ENCODE measurements at places on chromosomes 11 and 22.

GRCh38 chr11:66880496-66881450 lies 23.9 kb downstream of the LRFN4 start:
- H3K36me3 ChIP-seq, result no peaks in the 10 kb centered on the region
- H3K4me3 ChIP-seq, result no peak overlapping the region
- peaks cover 15% of the 10 kb centered on the region for H3K4me1 ChIP-seq
- no peak for DNase-seq
- no peaks in the 10 kb centered on the region for H3K27me3 ChIP-seq

- no peak overlapping the region for H3K27ac ChIP-seq
- no peaks in the 10 kb centered on the region for H3K4me1 ChIP-seq
- H3K36me3 ChIP-seq, result no peaks in the 10 kb centered on the region
- H3K4me3 ChIP-seq, result no peak overlapping the region
- no peak for DNase-seq
These were observed 561.6 kb downstream of the BUD13 start for GRCh38 chr11:116211147-116211546.

DNA sequence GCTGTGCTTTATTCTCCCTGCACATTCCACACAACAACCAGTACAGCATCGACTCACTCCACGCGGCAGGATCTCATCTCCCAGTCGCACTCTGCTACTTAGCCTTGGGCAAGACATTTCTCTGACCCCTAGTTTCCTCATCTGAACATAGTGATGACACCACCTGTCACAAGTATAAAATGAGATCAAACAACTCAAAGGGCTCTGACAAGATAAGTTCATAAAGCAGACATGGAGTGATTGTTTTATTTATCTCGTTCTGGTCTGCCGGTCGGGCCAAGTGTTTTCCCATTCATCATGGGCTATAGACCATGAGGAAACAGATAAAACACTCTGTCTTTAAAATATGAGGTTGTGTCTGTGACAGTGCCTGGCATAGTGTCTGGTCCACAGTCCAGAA lies 35.0 kb downstream of the DSCAML1 start:
- no peak overlapping the region for H3K4me3 ChIP-seq
- no peaks in the 10 kb centered on the region for H3K27me3 ChIP-seq
- no peaks in the 10 kb centered on the region for H3K4me1 ChIP-seq
- no peaks in the 10 kb centered on the region for H3K36me3 ChIP-seq

DNA sequence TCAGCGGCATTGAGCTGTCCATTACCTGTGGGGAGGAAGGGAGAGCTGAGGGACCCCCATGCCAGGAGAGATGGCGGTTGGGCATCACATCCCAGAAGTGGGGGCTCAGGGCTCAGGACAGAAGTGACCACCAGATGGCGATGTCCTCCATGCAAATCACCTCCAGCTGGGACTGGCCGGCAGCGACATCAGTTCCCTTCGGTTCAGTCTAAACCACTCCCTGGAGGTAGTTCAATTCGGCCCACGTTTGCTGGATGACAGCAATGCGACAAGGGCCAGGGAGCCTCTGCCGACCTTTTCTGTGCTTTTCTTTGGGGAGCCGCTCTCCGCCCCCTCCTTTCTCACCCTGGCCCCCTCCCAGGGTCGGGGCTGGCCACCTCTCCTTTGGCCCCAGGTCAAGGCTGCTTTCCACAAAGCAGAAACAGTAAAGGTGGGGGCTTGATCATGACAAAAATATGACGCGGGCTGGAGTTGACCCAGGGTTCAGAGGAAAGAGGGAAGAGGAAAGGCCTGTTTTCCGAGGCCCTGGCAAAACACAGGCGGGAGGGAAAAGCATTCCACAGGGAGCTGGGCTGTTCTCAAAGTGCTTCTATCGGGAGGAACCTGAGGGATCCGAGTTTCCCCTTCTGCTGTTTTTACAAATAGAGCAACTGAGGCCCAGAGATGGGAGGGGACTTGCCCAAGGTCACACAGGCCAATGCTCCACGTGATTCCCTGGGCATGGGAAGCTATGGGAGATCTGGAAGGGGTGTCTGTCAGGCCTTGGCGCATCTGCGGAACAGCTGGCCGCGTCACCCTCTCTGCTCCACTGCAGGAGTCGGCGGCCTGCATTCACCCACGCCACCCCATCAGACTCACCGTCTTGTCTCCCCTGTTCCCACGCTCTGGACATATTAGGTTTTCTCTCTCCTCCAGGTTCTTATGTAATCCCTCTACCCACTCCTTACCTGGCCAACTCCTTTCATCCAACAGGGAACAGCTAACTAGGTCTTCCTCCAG lies 54.7 kb downstream of the FBXO7 start:
- H3K27ac ChIP-seq, result no peak overlapping the region
- H3K27me3 ChIP-seq, result no peaks in the 10 kb centered on the region
- no peaks in the 10 kb centered on the region for H3K4me1 ChIP-seq
- peak; percentile 84 for DNase-seq

- DNase-seq, result no peak
- H3K27ac ChIP-seq, result no peak overlapping the region
- H3K27me3 ChIP-seq, result no peaks in the 10 kb centered on the region
- H3K4me3 ChIP-seq, result no peak overlapping the region
These were observed 57.5 kb downstream of the BCR start for GRCh38 chr22:23237841-23238240.

DNA sequence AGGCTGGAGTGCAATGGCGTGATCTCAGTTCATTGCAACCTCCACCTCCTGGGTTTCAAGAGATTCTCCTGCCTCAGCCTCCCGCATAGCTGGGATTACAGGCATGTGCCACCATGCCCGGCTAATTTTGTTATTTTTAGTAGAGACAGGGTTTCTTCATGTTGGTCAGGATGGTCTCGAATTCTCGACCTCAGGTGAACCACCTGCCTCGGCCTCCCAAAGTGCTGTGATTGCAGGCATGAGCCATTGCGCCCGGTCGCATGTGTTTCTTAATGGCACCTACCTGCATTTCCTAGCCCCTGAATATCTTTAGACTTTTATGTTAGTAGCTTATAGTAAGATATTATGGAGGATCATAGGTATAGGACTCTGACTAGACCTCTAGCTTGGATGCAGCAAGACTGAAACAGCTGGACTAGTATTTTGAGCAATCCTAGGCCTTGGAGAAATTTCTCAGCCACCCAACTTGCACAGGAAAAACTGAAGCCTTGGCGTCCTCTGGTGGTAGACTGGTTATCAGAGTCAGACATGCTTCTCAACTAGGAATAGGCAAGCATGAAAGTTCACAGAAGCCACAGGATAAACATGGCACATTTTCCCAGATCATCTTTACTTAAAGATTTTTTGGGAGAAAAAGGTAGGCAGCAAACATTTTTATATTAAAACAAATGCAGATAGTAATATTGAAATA lies 22.7 kb upstream of the C1QTNF4 start:
- no peaks in the 10 kb centered on the region for H3K27me3 ChIP-seq
- H3K4me1 ChIP-seq, result no peaks in the 10 kb centered on the region
- H3K4me3 ChIP-seq, result no peak overlapping the region
- DNase-seq, result no peak
- peaks cover 8% of the 10 kb centered on the region for H3K36me3 ChIP-seq
- no peak overlapping the region for H3K27ac ChIP-seq

- H3K36me3 ChIP-seq, result no peaks in the 10 kb centered on the region
- H3K4me1 ChIP-seq, result peaks cover 5% of the 10 kb centered on the region
- H3K27ac ChIP-seq, result no peak overlapping the region
- no peak for DNase-seq
- H3K27me3 ChIP-seq, result no peaks in the 10 kb centered on the region
- no peak overlapping the region for H3K4me3 ChIP-seq
These were observed 15.3 kb downstream of the TUG1 start for GRCh38 chr22:30984317-30984716.

- H3K27me3 ChIP-seq, result no peaks in the 10 kb centered on the region
- no peak for DNase-seq
- peaks cover 10% of the 10 kb centered on the region for H3K4me1 ChIP-seq
- no peak overlapping the region for H3K4me3 ChIP-seq
- H3K36me3 ChIP-seq, result peaks cover 4% of the 10 kb centered on the region
These were observed 2.7 kb downstream of the ZNF215 start for GRCh38 chr11:6928916-6929315.

GRCh38 chr11:9858822-9859221 lies 194.9 kb downstream of the SWAP70 start:
- H3K4me3 ChIP-seq, result no peak overlapping the region
- H3K4me1 ChIP-seq, result peaks cover 13% of the 10 kb centered on the region
- H3K36me3 ChIP-seq, result peaks cover 8% of the 10 kb centered on the region
- no peaks in the 10 kb centered on the region for H3K27me3 ChIP-seq

GRCh38 chr11:68535098-68535497 lies 74.5 kb downstream of the PPP6R3 start:
- H3K27me3 ChIP-seq, result no peaks in the 10 kb centered on the region
- peaks cover 12% of the 10 kb centered on the region for H3K4me1 ChIP-seq
- H3K4me3 ChIP-seq, result no peak overlapping the region
- no peak for DNase-seq
- no peak overlapping the region for H3K27ac ChIP-seq

DNA sequence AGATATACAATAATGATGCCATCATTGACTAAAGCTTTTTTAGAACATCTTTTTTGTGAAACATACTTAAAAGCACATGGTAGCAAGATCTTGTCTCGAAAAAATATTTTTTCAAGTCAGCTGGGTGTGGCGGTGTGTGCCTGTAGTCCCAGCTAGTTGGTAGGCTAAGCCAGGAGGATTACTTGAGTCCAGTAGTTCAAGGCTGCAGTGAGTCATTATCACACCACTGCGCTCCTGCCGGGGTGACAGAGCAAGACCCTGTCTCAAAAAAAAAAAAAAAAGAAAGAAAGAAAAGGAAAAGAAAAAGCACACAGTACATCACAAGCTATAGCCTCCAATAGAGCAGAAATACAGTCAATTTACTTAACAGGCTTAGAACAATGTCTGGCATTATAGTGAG lies 37.0 kb downstream of the ENTHD1 start:
- no peaks in the 10 kb centered on the region for H3K36me3 ChIP-seq
- DNase-seq, result no peak
- no peak overlapping the region for H3K4me3 ChIP-seq
- no peaks in the 10 kb centered on the region for H3K27me3 ChIP-seq
- H3K4me1 ChIP-seq, result no peaks in the 10 kb centered on the region

DNA sequence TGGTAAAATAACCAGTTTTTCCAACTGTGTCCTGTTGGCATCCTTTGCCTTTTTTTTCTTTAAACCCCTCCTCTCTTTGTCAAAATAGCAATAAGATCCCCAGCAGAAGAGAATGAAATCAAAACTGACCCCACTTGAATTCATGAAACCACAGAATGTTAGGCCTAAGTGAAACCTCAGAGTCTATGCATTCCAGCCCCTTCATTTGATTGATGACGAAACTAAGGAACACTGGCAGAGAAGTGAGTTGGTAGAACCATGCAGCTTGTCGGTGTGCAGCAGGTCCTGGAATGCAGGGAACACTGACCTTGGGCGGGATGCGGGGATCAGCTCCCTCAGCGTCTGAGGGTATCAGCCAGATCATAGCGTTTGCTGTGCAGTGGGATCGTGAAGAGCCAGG lies 57.5 kb downstream of the GRK3 start:
- no peak overlapping the region for H3K4me3 ChIP-seq
- no peak for DNase-seq
- no peaks in the 10 kb centered on the region for H3K27me3 ChIP-seq
- H3K36me3 ChIP-seq, result no peaks in the 10 kb centered on the region
- peaks cover 2% of the 10 kb centered on the region for H3K4me1 ChIP-seq

DNA sequence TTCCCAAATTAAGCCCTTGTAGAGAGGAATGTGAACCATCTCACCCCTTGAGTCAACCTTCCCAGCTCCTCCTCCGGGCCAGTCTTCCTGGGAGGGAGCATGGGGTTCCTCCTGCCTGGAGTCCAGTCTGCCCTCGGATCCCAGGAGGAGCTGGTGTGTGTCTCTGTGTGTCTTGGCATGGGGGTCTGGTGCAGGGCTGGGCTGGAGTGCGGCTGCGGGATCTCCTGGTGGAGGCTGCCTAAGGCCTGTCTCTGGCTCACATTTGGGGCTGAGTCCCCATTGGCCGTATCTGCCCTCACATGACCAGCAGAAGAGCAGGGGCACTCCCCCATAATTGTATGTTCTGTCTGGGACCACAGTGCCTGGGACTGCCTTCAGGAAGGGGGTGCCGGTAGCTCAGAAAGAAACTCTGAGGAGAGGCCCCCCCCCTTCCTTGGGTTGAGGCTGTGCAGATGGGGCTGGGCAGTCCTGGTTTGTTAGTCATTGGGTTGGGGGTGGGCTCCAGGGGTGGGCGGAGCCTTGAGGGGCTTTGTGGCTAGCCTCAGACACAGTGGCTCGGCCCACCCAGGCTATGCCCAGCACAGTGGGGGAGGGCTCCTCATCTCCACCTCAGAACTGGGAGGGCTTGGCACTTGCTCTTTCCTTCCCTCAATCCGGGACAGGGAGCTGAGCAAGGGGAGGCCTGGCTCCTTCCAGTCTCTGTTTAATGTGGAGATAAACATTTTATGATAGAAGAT lies 2.9 kb downstream of the C1QTNF5 start:
- no peak for DNase-seq
- H3K4me3 ChIP-seq, result peak overlapping the region; percentile 15
- peaks cover 28% of the 10 kb centered on the region for H3K27me3 ChIP-seq
- H3K27ac ChIP-seq, result peak overlapping the region; percentile 64

- DNase-seq, result no peak
- H3K27me3 ChIP-seq, result no peaks in the 10 kb centered on the region
- H3K27ac ChIP-seq, result no peak overlapping the region
- no peak overlapping the region for H3K4me3 ChIP-seq
- no peaks in the 10 kb centered on the region for H3K36me3 ChIP-seq
- peaks cover 7% of the 10 kb centered on the region for H3K4me1 ChIP-seq
These were observed 154.6 kb downstream of the GRIK4 start for GRCh38 chr11:120666121-120666639.

DNA sequence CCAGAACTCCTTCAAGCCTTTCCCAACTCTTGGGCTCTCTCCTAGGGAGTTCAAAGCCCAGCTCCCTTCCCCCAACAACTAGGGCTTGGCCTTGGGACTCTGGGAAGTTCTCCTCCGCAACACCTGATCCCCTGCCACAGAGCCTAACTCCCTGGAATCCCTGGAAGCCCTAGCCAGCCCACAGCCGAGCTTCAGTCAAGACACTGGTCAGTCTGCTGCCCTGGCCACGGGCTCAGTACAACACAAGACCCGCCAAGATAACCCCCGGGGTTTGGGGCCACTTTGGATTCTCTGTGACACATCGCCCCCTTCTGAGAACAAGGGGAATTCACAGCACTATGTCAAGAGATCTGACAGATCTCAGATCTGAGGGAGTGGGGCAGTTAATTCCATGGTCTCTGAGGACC lies 58.3 kb downstream of the SLC22A12 start:
- H3K27me3 ChIP-seq, result peaks cover 18% of the 10 kb centered on the region
- H3K4me3 ChIP-seq, result peak overlapping the region; percentile 14
- no peak overlapping the region for H3K27ac ChIP-seq
- no peaks in the 10 kb centered on the region for H3K4me1 ChIP-seq
- DNase-seq, result peak; percentile 78

- no peak overlapping the region for H3K4me3 ChIP-seq
- H3K36me3 ChIP-seq, result no peaks in the 10 kb centered on the region
- no peak for DNase-seq
- no peaks in the 10 kb centered on the region for H3K4me1 ChIP-seq
- H3K27ac ChIP-seq, result no peak overlapping the region
- no peaks in the 10 kb centered on the region for H3K27me3 ChIP-seq
These were observed 30.3 kb downstream of the LAYN start for GRCh38 chr11:111570796-111571195.

GRCh38 chr11:44011797-44012196 lies 36.0 kb upstream of the ACCSL start:
- H3K4me3 ChIP-seq, result no peak overlapping the region
- H3K27me3 ChIP-seq, result no peaks in the 10 kb centered on the region
- no peak for DNase-seq
- H3K4me1 ChIP-seq, result no peaks in the 10 kb centered on the region
- H3K36me3 ChIP-seq, result no peaks in the 10 kb centered on the region

GRCh38 chr11:128497776-128498095 lies 89.6 kb downstream of the ETS1 start:
- no peaks in the 10 kb centered on the region for H3K27me3 ChIP-seq
- H3K4me1 ChIP-seq, result peaks cover 8% of the 10 kb centered on the region
- no peak for DNase-seq
- no peaks in the 10 kb centered on the region for H3K36me3 ChIP-seq
- no peak overlapping the region for H3K27ac ChIP-seq

Data from H1 (cell line).